ENCODE measurements at places on chromosomes 1 and 21. TPM values are rescaled to one million over a fixed set of nuclear protein-coding genes. Genes with fewer than 3 reads are reported as not detected.
A peak's percentile ranks its signal among the peaks of the same experiment; 100 is the strongest.

Gene PPIAL4G
- not detected for total RNA-seq

Gene CFHR2
- total RNA-seq, result 0.69 TPM

Gene LAD1
- 6.2 TPM for total RNA-seq

Gene CCDC181
- total RNA-seq, result 0.80 TPM

Gene PTPN22
- total RNA-seq, result 0.97 TPM

Gene CELSR2
- 5.8 TPM for total RNA-seq

DNA sequence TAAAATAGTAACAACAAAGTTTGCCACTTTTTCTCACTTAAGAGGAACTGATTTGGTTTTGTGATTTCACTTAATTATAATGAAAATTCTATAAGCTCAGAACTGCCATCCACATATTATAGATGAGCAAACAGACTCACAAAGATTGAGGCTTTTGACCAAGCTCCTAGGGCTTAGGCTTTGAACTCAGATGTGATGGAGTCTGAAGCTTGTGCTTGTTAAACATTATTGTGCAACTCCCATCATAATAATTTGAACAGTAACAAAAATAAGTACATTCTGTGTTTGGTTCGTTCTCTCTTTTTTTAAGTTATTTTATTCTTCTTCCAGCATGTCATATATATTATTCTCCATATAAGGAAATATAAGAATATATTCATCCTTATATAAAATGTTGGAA lies 403.4 kb downstream of the PTPRC start:
- no peak for DNase-seq
- no peak overlapping the region for H3K4me3 ChIP-seq
- no peak overlapping the region for H3K27ac ChIP-seq

GRCh38 chr1:169105087-169105433 lies 1.4 kb upstream of the ATP1B1 start:
- peak overlapping the region; percentile 95 for H3K27ac ChIP-seq
- no peaks in the 10 kb centered on the region for H3K27me3 ChIP-seq
- peak overlapping the region; percentile 76 for H3K4me3 ChIP-seq
- H3K4me1 ChIP-seq, result peaks cover 5% of the 10 kb centered on the region
- no peak for DNase-seq

DNA sequence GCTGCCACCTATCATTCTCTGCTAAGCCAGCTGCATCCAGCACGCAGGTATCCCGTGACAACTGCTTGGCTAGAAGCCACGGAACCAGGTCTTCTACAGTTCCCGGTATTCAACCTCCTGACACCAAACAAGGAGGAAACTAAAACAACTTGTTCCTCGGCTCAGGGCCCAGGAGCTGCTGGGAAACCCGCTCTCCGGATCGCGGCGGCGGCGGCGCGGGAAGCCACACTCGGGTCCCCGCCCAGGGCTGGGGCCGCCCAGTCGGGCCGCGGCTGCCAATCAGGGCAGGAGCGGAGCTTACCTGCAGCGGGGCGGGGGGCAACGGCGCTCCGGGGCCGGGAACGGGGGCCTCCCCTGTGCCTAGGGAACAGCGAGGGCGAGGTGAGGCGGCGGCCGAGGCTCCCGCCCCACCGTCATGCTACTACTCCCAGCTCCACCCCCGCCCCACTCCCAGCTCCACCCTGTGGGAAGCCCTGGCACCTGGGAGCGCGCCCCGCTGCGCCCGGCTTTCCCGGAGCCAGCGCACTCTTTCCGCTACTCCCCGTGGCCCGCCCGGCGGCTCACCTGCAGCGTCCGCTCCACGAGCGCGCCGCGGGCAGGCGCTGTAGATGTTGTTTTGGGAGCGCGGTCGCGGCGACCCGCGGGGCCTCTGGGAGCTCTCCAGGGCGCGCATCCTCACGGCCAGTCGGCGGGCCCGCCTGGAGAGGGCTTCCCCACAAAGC lies 12.1 kb downstream of the IL24 start:
- peak; percentile 81 for DNase-seq
- peak overlapping the region; percentile 74 for H3K27ac ChIP-seq
- no peaks in the 10 kb centered on the region for H3K36me3 ChIP-seq
- H3K27me3 ChIP-seq, result no peaks in the 10 kb centered on the region

DNA sequence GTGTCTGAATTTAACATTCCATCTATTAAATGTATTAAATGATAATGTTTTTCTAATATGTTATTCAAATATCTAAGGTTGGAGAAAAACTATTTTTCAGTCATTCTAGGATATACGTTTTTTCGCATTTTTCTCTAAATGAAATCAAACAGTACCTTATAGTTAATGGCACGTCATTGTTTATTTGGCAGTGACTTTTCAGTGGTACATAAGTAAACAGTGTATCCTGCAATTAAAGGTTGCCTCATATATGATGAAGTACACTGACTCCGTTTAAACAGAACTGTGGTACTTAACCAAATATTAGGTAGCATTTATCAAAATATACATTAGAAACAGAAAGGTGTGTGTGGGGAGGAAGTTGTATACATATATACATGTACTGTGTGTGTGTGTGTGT lies 79.2 kb downstream of the EPS15 start:
- H3K4me3 ChIP-seq, result no peak overlapping the region
- H3K4me1 ChIP-seq, result peaks cover 9% of the 10 kb centered on the region
- no peaks in the 10 kb centered on the region for H3K36me3 ChIP-seq
- H3K27me3 ChIP-seq, result no peaks in the 10 kb centered on the region
- DNase-seq, result no peak

DNA sequence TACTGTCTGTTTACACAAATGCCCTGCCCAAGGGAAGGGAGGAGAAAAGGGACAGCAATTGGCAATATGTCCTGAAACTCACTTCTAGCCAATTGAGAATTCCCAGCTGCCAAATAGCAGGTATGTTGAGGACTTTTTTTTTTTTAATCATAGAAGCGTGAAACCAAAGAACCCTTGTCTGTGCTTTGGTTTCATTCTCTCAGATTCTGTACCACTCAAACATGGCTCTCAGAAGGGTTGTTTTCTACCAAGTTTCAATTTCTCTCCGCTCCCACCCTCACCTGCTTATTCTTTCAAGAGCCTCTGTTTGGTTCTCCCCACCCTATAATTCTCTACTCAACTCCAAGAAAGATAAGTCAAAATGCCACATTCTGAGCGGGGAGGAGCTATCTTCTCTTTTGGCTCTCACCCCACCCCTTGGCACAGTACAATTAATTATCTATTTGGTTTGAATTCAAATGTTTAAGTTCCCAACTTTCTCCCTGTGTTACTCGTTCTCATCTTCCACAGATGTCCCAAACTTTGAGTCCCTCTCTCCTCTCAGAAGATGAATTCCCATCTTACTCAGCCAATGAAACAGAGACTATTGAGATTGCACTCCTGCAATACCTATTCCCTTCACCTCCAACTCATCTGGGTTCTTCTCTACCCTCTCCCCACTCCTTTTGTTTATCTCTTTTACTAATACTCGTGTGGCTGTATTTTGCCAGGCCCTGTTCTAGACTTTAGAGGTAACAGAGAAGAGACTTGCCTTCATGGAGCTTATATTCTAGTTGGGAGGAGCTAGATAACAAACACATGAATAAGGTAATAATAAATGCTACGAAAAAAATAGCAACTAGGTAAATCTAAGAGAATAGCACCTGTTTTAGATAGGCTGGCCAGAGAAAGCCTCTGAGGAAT lies 3.9 kb upstream of the TP53BP2 start:
- H3K27ac ChIP-seq, result no peak overlapping the region
- peaks cover 3% of the 10 kb centered on the region for H3K27me3 ChIP-seq
- H3K4me1 ChIP-seq, result peaks cover 5% of the 10 kb centered on the region
- no peak overlapping the region for H3K4me3 ChIP-seq
- H3K36me3 ChIP-seq, result no peaks in the 10 kb centered on the region

DNA sequence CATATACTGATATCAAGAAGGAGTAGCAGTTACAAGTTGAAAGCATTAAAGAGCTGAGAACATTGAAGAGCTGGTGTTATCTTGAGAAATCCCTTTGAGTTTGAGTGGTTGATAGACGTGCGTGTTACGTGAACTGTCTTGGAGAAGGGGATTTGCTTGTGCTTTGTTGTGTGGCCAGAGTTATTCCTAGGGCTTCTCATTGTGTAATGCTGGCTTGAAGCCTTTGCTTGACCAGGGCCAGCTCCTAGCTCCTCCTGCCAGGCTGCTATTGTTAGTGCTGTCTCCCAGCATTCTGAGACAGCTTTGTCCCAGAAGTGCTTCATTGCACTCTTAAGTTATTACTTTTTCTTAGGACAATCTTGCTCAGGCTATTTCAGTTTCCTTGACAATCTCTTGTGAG lies 116.2 kb upstream of the KCNK2 start:
- no peaks in the 10 kb centered on the region for H3K36me3 ChIP-seq
- peak; percentile 5 for DNase-seq
- H3K4me1 ChIP-seq, result no peaks in the 10 kb centered on the region
- no peak overlapping the region for H3K4me3 ChIP-seq

DNA sequence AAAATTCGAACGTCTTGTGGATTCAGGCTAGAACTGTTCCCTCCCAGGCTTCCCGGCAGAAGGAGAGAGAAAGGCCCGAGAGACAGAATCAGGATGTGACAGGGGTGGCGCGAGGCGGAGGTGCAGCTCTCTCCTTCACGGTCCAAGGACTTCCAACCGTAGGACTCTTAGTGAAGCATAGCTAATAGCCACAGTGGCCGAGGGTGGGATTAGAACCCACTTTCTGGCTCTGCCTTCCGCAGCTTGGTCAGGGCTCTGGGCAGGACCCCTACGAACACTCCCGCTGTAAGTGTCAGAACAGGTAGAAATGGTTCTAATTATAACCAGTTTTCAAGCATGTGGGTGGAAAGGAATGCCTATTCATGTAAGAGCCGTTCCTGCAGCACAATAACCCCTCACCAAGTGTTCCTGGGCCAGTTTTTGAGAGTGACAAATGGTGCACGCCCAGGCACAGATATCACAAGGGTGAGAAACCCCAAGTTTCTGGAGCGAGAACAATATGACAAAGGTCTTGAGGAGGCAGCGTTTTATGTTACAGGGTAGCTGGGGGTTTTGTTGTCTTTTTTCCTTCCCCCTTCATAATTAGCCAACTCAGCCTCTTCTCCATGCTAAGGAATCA lies 86.4 kb downstream of the SYF2 start:
- H3K4me1 ChIP-seq, result no peaks in the 10 kb centered on the region
- H3K27ac ChIP-seq, result no peak overlapping the region
- no peak for DNase-seq
- no peak overlapping the region for H3K4me3 ChIP-seq
- H3K27me3 ChIP-seq, result peaks cover 25% of the 10 kb centered on the region

- H3K27ac ChIP-seq, result no peak overlapping the region
- H3K4me1 ChIP-seq, result no peaks in the 10 kb centered on the region
- H3K4me3 ChIP-seq, result no peak overlapping the region
- no peaks in the 10 kb centered on the region for H3K36me3 ChIP-seq
Measured at GRCh38 chr1:54417123-54417522, 10.9 kb upstream of the SSBP3 start.

DNA sequence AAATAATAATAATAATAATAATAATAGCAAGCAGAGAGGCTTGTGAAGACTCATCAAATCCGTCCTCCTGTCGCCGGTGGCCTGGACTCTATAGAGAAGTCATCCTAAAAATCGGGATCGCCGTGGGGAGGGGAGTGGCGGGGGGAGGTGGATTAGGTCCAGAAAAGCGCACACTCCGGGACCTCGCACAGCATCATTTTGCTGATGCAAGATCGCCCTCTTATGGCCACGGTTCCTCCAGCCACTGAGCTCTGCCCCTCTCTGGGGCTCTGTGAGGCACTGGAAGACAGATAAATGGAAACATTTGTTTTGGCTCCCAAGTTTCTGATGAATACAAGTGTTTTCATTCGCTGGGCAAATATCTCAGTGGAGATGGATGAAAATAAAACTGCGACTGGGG lies 612.0 kb downstream of the MATN1 start:
- peaks cover 17% of the 10 kb centered on the region for H3K27me3 ChIP-seq
- no peaks in the 10 kb centered on the region for H3K4me1 ChIP-seq
- H3K27ac ChIP-seq, result no peak overlapping the region
- no peak for DNase-seq
- no peaks in the 10 kb centered on the region for H3K36me3 ChIP-seq

- H3K36me3 ChIP-seq, result no peaks in the 10 kb centered on the region
- H3K27ac ChIP-seq, result peak overlapping the region; percentile 71
- H3K27me3 ChIP-seq, result peaks cover 12% of the 10 kb centered on the region
- H3K4me3 ChIP-seq, result peak overlapping the region; percentile 87
- DNase-seq, result no peak
- peaks cover 47% of the 10 kb centered on the region for H3K4me1 ChIP-seq
Measured at GRCh38 chr1:201740670-201741111, 88.3 kb upstream of the IPO9 start.

DNA sequence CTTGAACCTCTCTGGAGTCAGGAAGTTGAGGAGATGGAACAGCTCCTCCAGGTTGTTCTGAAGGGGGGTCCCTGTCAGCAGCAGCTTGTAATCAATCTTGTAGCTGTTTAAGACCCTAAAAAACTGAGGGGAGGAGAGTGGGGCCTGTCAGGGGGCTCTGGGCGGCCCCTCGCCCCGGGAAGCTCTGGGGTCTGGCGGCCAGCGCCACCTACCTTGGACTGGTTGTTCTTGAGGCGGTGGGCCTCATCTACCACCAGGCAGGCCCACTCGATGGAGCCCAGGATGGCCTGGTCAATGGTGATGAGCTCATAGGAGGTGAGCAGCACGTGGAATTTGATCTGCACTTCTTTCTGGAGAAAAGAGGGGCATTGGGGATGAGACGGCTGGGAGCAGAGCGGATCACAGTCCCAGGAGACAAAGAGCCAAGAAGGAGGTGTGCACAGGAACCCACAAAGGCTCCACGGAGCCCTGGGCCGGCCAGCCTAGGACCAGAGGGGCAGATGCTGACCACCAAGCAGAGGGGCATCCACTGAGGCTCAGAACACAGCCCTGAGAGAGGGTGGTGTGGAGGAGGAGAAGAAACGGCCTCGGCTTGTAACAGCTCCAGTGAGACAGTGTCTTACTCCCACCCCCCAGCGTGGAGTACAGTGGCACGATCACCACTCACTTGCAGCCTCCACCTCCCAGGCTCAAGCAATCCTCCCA lies 43.5 kb downstream of the CHD5 start:
- H3K27ac ChIP-seq, result no peak overlapping the region
- no peaks in the 10 kb centered on the region for H3K36me3 ChIP-seq
- H3K27me3 ChIP-seq, result no peaks in the 10 kb centered on the region

GRCh38 chr1:76079475-76080227 lies 5.1 kb downstream of the ST6GALNAC3 start:
- H3K36me3 ChIP-seq, result no peaks in the 10 kb centered on the region
- H3K27me3 ChIP-seq, result no peaks in the 10 kb centered on the region
- no peak overlapping the region for H3K4me3 ChIP-seq

GRCh38 chr1:186304982-186305949 lies 69.8 kb downstream of the TPR start:
- H3K4me1 ChIP-seq, result no peaks in the 10 kb centered on the region
- no peak for DNase-seq
- no peak overlapping the region for H3K27ac ChIP-seq
- no peaks in the 10 kb centered on the region for H3K27me3 ChIP-seq

- H3K27me3 ChIP-seq, result no peaks in the 10 kb centered on the region
- H3K4me1 ChIP-seq, result peaks cover 96% of the 10 kb centered on the region
- H3K36me3 ChIP-seq, result no peaks in the 10 kb centered on the region
- peak overlapping the region; percentile 86 for H3K27ac ChIP-seq
- no peak for DNase-seq
Measured at GRCh38 chr1:118951270-118951936, 36.7 kb downstream of the TBX15 start.

Data from gastrocnemius medialis (tissue), 4 donors.